Activated CD4-positive, alpha-beta T cell treated with anti-CD3 and anti-CD28 coated beads, Interleukin-2, amount 50 U/mL, for 4 hours (primary cell): ENCODE measurements at places on chromosomes 12 and 14.

DNA sequence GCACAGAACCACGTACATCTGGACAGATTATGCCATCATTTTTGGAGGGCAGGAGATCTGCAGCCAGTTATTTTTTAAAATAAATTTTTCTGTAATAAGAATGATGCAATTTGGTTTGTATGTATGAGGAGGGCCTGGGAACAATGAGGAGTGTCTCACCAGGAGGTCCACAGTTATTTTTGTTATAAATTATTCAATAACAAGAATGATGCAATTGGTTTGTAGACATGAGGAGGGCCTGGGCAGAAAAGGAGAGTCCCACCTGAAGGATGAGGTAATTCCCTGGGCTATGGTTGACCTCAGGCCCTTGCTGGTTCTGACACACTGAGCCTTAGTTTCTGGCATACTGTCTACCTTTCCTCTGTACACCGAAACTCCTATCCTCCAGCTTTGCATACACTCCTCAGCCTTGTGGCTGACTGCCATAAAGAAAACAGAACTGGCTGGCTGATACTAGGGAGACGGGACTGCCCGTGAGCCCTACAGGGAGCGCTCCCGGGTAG is 9.0 kb upstream of the DCD start:
- DNase-seq, result no peak

DNA sequence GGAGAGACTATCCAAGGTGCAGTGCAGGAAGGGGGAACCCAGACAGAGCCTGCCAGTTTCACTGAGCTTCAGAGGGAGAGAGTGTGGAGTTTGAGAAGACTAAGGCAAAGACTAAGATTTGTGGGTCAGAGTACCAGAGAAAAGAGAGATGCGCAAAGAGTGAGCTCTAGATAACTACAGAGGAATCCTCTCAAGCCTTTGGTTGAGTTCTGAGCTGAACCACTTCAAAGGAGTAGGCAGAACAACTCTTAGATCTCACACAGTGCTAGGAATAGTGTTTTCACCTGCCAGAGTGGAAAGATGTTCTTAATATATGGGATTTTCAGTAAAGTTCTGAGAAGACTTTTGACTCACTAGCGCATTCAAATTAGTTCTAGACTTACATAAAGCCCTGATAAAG is 10.7 kb upstream of the M6PR start:
- DNase-seq, result no peak

GRCh38 chr12:71645268-71645667 is 18.4 kb downstream of the ZFC3H1 start:
- DNase-seq, result no peak

- no peak for DNase-seq
These were observed 1.7 kb upstream of the KLC1 start for GRCh38 chr14:103627073-103628025.

DNA sequence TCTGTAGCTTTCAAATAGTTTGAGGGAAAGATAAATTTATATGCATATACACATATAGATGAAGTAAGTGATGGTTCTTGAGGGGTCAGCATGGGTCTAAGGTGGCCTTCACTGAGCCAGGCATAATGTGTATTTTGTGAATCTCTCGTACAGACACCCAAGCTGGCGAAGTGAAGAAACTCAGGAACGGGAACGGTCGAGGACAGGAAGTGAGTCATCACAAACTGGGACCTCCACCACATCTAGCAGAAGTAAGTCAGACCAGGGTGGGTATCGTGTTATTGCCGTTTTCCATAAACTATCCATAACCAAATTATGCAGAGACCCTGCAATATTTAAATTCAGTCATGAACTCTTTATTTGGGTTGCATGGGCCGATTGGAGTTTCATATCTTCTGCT is 15.4 kb upstream of the TNS2 start:
- no peak for DNase-seq

- DNase-seq, result no peak
These were observed 34.4 kb upstream of the TSPAN9 start for GRCh38 chr12:3042826-3043225.

GRCh38 chr12:39441963-39442830 is 723 bp downstream of the KIF21A start:
- peak; percentile 61 for DNase-seq

DNA sequence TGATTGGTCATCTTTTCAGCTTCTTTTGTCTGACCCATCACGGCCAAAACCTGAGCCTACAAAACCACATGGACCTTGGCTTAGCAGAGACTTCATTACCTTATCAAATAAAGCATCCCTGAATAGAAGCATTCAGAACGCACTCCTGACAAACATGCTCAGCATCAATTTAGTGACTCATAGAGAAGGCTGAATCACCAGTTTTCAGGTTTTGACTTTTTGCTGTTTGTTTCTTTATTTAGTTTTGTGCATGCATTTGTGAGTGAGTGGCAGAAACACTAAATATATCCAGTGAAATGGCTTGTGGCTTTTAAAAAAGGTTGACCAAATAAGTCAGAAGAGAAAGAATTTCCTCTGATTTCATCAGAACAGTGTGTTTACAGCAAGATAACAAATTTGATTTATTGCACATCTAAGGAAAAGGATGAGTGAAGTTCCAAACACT is 19.0 kb upstream of the OVCH1 start:
- DNase-seq, result no peak

DNA sequence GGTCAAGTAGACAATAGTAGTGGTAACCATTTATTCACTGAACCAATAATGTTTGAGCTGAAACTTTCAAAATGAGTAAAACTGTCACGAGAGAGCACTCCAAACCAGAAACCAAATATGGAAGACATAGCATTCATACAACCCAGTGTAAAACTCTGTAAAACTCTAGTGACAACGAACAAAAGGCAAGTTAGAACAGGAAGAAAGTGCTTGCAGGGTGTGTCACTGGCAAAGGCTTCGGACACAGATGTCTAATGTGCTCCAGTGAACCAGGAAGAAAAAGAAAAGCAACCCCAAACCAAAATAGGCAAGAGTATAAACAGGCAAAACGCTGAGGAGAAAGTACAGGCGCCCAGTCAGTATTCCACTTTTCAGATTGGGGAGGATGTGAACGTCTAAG is 79.3 kb upstream of the FZD10 start:
- no peak for DNase-seq

- DNase-seq, result peak; percentile 34
These were observed 3.5 kb downstream of the LPAR5 start for GRCh38 chr12:6632026-6632983.

DNA sequence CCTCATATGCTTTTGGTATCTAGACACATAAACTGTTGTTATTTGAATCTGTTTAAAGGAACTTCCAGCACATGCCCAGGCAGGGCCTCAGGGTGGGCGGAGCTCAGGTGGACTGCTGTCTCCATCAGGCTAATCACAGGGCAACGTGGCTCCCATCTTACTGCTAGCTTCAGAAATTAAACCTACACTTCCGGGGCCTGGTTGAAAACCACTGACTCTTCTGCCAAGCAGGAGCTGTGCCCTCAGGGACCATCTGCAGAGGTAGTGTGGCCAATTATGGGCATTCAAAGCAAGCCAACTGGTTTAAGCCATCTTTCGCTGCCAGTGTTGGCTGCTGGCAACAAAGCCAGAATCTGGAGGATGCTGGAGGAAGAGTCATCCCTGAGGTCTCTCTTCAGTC is 97.5 kb downstream of the TMX1 start:
- DNase-seq, result no peak

GRCh38 chr12:25929142-25929541 is 29.3 kb upstream of the RASSF8 start:
- DNase-seq, result no peak

DNA sequence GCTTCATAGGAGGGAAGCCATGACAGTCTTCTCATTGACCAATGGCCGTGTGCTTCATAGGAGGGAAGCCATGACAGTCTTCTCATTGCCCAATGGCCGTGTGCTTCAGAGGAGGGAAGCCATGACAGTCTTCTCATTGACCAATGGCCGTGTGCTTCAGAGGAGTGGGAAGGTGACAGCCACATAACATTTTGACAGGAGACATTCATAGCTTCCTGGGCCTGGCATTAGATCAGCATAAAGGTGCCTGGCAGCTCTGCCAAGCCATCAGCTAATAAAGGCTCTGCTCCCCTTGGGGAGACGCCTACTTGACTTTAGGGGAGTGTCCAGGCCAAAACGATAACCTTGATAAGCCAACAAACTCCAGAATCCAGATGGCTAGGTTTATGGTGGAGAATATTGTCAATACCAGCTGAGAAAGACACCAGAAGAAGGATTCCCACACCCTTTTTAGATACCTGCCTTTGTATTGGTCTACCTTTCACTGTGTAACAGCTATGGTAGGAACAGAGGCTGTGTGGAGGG is 274.0 kb upstream of the FKBP4 start:
- DNase-seq, result no peak

DNA sequence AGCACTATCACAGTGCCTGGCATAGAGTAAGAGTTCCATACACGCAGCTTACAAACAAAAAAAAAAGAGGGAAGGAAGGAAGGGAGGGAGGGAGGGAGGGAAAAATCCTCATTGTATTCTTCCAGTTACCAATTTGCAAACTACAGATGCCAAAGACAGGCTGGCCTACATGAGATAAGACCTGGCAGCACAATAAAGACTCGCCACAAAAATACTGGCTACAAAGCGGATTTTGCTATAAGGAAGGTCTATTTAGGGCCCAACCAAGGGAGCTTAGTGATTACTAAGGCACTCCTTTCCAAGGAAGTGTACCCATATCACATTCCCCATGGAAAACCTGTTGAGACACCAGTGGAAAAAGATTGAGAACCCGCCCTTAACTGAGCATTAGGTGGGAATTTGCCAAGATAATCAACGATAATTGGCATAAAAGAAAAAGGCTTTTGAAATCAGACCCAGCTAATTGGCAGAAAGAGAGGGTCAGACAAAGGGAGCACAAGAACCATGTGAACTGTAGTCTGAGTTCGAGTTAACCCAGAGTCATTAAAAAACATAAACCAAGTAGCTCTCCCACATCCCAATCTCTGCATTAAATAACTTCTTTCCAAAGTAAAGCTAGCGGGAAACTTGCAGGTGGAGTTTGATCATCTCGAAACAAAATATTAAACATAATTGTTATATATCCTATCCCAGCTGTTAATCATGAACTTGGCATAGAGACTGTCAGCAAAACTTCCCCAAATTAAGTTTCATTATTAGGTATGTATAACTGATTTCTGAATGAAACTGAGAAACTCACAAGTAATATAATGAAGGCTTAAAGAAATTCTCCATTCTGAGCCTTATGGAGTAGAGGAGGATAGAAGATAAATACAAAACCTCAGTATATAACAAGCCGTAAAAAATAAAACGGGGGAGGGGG is 50.1 kb downstream of the PHLDA1 start:
- DNase-seq, result no peak

- DNase-seq, result no peak
These were observed 166.0 kb downstream of the RPS29 start for GRCh38 chr14:49420201-49420600.

- no peak for DNase-seq
These were observed 25.9 kb downstream of the CD9 start for GRCh38 chr12:6226002-6226678.

- no peak for DNase-seq
These were observed 22.9 kb downstream of the DICER1 start for GRCh38 chr14:95134304-95134933.

DNA sequence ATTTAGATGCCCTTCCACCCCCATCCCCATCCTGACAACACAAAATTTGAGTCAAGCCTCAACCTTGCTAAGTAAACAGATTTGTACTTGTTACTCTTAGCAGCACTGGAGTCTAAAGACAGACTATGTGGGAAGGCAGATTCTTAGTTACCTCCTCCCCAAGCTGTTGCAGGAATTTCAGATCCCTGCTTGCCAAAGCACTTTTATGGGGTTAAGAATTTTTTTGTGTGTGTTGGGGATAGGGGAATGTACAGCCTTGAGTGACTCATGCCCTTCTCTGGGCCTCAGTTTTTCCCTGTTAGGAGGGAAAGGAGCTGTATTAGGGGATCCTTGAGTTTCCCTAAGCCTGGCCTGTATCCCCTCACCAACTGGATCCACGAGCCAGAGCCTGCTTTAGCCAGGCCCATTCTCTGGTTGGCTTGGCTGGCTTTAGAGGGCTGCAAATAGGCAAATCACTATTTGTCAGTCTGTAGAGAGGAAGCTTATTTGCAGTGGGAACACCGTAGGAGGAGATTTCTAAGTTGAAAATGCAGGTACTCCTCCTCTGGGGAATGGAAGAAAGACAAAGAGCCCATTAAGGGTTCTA is 27.7 kb upstream of the RNU6-8 start:
- no peak for DNase-seq

DNA sequence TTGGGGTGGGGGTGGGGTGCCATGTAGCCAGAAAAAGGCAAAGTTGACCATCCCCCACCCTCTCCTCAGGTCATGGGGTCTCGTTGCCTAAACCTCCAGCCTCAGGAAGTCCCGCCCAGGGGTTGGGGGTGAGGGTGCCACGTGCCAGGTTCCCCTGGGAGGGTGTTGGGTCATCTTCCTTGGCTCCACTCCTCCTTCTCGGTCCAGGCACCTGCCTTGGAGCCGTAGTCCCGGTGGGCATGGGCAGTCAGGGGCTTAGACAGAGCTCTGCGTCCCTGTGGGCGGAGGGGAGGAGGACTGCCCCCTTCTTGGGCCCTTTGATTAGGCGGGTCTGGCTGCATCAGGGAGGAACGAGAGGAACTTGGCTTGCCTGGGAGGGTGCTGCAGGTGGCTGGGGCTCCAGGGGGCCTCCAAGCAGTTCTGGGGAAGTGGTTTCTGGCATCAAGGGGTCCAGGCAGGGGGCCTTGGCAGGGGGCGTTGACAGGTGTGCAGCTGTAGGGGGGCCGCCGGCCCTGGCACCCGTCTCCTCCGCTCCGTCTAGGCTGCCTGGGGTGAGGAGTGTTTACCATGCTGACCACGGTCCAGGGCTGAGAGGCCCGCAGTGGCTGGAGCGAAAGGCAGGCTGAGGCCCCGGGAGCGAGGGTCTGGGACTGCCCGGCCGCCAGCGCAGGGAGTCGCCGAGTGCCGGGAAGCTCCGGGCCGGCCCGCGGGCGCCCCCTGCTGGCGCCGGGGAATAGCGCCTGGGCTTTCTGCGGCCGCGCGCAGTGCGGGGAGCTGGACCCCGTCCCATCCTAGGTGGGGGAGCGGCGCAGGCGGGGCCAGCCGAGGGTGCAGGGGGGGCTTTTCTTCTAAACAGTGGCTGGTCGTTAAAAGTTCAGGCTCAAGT is 7.9 kb downstream of the SETD1B start:
- DNase-seq, result peak; percentile 54

- no peak for DNase-seq
These were observed 16.1 kb upstream of the NUDT14 start for GRCh38 chr14:105197211-105197641.
